ENCODE measurements at places on chromosomes 2 and 18.

DNA sequence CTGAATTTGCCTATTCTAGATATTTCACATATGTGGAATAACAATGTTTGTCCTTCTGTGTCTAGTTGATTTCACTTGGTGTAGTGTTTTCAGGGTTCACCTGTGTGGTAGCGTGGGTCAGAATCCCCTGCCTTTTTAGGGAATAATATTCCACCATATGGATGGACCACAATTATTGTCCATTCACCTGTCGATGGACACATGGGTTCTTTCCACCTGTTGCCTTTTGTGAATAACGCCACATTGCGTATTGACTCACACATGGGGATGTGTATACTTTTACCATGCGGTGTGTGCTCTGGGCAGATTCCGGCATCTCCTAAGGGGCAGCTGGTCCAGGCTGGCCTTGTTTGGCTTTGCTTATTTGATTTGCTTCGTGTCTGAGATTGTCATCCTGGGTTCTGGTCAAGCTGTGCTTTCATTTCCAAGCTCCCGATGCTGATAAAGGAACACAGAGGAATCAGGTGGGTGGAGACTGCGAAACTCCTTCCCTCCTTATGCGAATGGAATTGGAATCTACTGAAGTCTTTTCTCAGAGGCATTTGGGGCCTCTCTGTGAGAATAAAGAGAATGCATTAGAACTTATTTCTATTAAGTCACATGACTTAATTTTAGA lies 18.9 kb upstream of the ALLC start:
- DNase-seq: no peak

DNA sequence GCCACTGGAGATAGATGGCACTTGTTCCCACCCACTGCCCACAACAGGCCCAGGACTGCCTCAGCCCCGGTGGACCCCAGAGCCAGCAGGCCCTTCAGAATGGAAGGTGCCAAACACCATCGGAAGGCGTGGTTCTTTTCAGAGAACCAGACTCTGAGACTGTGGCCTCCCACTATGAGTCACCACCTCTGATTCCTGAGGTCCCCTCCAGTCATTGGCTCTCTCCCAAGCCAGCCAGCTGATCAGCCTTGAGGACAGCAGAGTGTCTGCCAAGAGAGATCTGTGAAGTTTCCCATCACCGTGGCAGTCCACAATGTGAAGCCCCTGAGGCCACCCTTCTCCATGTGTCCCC lies 10.4 kb upstream of the MAP3K2 start:
- peak; percentile 40 for DNase-seq

- DNase-seq: no peak
These were observed 31.8 kb downstream of the METTL8 start for GRCh38 chr2:171401947-171402346.

DNA sequence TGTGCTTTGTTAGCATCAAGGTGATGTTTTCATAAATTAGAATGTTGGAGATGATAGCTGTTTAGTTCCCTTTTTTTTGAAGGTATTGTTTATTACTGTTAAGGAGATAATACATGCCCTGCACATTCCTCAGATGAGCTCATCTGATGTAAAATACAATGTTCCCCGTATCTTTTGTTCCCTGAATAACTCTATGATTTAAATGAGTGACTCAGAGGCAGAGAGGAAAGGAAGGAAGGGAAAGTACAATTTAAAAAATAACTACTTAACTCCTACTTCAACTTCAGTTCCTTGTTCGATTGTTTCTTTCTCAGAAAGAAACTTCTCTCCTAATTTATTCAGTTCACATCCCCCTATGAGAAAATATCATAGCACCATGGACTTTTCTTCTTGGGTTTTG lies 208.7 kb downstream of the KCNE4 start:
- no peak for DNase-seq

DNA sequence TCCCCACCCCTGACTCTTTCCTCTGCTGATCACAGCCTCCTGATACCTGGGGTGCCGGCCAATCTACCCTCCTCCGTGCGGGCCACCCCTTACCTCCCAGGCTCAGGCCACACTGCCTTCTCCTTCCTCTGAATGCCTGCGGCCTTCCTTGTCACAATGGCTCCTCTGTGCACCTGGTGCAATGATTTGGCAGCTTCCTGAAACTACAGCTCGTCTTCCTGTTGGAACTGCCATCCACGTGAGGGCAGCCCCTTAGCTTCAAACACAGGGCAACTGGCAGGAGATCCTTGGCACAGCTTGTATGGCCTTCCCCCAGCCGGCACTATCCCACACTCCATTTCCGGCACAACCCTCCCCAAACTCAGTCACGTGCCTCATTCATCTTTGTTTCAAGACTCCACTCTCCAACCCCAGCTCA lies 69.0 kb downstream of the STPG4 start:
- no peak for DNase-seq

GRCh38 chr2:118003396-118003824 lies 10.5 kb downstream of the CCDC93 start:
- DNase-seq: no peak

DNA sequence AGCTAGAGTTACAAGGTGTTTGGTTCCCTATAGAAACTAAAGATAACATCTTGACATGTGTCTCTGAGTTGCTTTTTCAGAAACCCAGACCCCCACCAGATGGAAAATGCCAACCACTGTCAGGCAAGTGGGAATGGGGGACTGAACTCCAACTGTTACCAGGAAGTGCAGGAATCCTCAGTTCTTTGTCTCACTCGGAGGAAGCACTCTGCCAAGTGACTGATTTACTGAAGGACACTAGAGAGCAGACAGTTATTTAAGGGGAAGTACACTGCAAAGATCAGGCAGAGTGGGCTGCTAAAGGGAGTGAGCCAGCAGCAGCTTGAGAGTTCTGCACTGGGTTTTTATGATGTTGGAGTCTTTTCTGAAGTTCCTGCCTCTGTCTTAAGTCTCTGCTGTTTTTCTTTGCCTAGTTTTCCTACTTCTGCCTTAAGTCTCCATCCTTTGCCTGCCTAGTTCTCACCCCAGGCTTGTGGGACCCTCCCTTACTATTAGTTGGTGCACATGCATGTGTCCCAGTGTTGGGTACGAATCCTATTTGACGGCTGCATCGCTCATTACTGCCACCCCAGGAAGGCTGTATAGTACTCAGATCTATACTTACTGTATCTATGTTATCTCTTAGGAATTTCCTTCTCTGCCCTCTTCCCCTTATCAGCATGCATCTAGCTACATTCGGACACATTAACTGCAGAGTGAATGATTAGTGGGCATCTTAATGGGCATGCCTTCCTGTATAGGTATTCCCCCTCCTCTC lies 97.1 kb downstream of the TEX51 start:
- no peak for DNase-seq

GRCh38 chr2:216949700-216950413 lies 90.0 kb upstream of the TNP1 start:
- no peak for DNase-seq

DNA sequence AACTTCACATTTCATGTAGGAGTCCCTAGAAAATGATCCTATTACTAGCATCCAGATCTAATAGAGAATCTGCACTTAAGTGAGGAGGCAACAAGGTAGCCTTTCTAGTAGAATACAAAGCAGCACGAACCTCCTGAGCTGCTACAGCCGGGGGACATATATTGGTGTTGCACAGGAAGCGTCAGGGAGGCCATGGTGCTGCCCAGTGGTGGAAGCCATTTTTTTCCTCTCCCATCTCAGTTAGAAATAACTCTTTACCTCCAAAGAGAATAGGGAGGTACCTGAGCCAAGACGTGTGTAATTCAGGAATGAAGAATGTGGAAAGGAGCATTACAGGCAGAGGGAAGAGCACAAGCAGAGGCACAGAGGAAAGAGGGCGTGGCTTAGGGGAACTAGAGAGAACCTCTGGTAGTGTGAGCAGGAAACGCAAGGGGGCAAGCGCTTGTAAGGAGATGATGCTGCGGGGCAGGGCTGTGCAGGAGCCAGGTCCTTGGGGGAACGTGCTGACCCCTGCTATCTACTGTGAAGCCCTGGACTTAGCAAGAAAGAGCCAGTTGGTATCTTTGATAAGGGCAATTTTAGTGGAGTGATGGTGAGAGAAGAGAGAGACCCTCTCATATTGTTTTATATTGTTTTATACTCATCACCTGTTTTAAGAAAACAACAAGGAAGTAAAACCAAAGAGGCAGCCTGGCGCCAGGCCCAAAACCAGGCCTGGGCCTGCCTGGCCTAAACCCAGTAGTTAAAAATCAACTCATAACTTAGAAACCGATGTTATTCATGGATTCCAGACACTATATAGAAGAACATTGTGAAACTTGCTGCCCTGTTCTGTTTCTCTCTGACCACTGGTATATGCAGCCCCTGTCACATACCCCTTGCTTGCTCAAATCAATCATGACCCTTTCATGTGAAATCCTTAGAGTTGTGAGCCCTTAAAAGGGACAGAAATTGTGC lies 50.0 kb upstream of the TTC39C start:
- peak; percentile 29 for DNase-seq

DNA sequence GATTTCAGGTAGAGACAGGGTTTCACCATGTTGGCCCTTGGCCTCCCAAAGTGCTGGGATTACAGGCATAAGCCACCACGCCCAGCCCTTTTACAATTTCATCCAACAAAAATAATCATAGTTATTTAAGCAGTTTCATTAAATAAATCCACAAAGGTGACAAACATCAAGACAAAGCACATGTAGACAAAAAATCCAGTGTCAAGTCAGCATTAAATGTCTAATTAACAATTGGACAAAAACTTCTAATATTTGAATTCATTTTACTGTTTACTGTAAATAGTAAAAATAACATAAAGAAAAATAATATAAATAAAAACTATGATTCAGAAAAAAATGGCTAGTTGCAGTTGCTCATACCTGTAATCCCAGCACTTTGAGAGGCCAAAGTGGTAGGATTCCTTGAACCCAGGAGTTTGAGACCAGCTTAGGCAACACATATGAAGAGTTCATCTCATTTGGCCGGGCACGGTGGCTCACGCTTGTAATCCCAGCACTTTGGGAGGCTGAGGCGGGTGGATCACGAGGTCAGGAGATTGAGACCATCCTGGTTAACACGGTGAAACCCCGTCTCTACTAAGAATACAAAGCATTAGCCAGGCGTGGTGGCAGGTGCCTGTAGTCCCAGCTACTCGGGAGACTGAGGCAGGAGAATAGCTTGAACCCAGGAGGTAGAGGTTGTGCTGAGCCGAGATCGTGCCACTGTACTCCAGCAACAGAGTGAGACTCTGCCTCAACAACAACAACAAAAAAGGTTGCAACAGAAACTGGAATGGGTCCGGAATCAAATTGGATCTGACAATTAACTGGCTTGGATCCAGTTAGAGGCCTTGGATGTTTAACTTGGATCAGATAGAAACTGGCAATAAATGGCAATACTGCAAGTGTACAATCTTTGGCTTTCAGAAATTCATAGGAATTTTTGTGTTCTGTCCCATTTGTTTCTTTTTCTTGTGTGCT lies 56.9 kb upstream of the MAT2A start:
- DNase-seq: no peak

DNA sequence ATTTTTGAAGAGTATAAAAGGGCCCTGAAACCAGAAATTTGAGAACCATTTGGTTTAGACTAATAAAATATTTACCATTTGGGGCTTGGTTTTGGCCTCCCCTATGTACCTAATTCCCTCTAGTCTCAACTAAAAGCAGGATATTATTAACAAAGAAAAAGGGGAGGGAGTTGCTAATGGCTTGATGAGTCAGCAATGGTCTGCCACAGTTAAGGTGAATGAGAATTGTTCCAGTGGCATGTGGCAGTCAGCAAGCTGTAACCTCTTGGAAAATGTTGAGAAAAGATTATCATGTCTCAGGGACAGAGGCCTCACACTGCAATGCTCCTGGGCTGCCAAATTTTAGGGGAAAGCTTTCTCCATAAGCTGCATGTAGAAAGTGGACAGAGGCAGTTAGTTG lies 20.1 kb upstream of the SLC39A10 start:
- DNase-seq: no peak

DNA sequence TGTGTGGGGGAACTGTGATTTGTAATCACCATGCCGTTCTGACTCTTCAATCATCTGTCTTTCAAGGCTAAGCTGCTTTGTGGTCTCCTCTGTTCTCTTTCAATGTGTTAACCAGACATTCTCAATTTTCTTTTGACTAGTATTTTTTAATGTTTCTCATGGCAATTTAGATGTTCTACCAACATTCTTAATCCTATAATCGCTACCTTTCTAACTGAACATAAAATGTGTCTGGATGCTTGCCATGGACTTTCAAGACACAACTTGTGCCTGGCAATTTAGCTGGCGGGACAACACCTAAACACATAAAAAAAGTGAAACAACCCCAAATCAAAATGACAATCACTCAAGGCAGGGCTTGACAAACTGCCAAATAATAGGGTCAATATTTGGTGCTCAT lies 135.0 kb upstream of the ACKR3 start:
- DNase-seq: no peak

DNA sequence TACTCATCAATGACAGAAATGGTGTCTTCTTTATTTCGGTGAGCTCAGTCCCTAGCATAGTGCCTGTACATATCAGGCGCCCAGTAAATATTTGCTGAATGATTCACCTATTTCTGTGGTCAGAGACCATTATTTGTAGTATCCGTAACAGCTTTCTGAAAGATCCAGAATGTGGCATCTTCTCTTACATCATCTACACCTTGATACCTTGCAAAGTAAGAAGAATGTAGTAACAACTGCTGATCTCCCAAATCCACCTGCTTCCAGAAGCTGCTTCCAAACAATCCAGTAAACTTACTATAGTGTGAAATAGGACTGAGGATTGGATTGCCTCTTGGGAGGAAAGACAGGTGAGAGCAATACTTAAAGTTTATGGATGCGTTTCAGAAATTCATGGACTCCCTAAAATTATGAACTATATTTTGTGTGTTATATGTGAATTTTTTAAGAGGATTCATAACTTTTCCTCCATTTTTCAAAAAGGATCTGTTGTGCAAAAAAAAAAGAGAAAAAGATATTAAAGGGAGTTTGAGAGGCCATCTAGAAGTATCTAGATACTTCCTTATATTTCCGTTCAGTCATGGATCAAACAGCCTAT lies 945 bp upstream of the ASXL2 start:
- no peak for DNase-seq

DNA sequence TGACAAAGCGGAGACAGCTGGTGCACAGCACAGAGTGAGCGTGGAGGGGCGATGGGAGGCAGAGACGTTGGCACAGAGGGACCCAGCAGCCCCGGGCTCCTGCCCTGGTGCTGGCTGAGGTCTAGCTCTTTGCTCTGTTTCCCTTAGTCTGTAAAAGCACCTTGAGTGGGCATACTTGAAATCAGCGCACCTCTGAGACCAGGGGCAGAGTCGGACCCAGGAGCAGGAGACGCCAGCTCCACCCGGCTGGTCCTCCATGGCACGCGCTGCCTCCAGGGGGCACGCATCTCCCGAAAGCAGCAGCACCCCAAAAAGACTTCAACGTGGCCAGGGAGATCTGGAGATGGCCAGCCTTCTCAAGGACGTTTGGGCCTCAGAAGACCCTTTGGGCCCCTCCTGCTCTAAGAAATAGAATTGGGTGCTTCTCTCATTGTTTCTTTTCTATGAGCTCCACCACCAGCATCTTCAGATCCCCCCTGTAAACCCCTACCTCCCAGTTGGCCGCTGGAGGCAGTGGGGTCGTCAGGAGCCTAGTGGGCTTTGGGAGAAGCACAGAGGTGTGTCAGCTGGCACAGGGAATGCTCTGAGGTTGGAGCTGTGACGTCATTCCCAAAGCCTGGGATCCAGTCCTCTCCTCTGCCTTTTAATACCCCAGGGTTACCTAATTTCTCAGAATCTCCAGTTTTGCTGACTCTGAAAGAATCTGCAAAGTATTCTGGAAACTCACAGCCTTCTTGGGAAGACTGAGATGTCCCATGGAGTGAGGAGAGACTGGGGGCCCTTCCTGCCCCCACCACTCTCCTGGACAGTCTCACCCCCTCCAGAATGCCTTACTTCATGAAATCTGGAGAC lies 58.9 kb downstream of the CIB4 start:
- no peak for DNase-seq

GRCh38 chr2:165898381-165898780 lies 55.2 kb downstream of the TTC21B start:
- no peak for DNase-seq

All from activated CD4-positive, alpha-beta T cell treated with anti-CD3 and anti-CD28 coated beads for 24 hours (primary cell).